ENCODE measurements at places on chromosomes 3 and 15. TPM values are rescaled to one million over a fixed set of nuclear protein-coding genes. Genes with fewer than 3 reads are reported as not detected.

Gene SPATA12
- not detected for total RNA-seq

Gene APBA2
- 12.1 TPM for total RNA-seq

Gene KLHDC8B
- total RNA-seq: 24.2 TPM

Gene ADAMTS17
- 0.28 TPM for total RNA-seq

Gene RBP2
- total RNA-seq: not detected

Gene BNC1
- 5.8 TPM for total RNA-seq

Gene IL12A
- 1.2 TPM for total RNA-seq

Gene CELF6
- total RNA-seq: not detected

Gene LMAN1L
- total RNA-seq: not detected

Gene PLA2G4D
- under 0.01 TPM for total RNA-seq

Gene ROBO2
- under 0.01 TPM for total RNA-seq

Gene GOLGA8T
- 0.28 TPM for total RNA-seq

Gene SLC6A11
- under 0.01 TPM for total RNA-seq

Gene THPO
- 0.28 TPM for total RNA-seq

Gene PLSCR4
- 86.8 TPM for total RNA-seq

Gene DTWD1
- 29.7 TPM for total RNA-seq

Gene POLR2H
- total RNA-seq: 102 TPM

Gene ACP3
- total RNA-seq: under 0.01 TPM

Gene SNTN
- total RNA-seq: not detected

Gene CCDC13
- total RNA-seq: 0.19 TPM

Gene STRIT1
- not detected for total RNA-seq

Gene TRIM59
- total RNA-seq: 29.1 TPM

Gene PLS1
- total RNA-seq: 2.5 TPM

Gene FBN1
- 823 TPM for total RNA-seq

Gene CTXN2
- not detected for total RNA-seq

Gene CGNL1
- 3.1 TPM for total RNA-seq

Gene ANKRD34C
- total RNA-seq: not detected

Gene BTLA
- total RNA-seq: not detected

Gene CFAP20DC
- 2.0 TPM for total RNA-seq

Gene EXD1
- not detected for total RNA-seq

Gene HHLA2
- total RNA-seq: under 0.01 TPM

Gene VPS39
- 37.6 TPM for total RNA-seq

Gene TMEM212
- not detected for total RNA-seq

Gene SUCNR1
- 6.7 TPM for total RNA-seq

Gene DPPA2
- total RNA-seq: not detected

Gene STAB1
- 2.9 TPM for total RNA-seq

Gene CRABP1
- total RNA-seq: not detected

Gene EPHB3
- 3.1 TPM for total RNA-seq

Gene ATP2B2
- total RNA-seq: not detected

Gene FETUB
- not detected for total RNA-seq

Gene SPTSSB
- total RNA-seq: under 0.01 TPM

Gene ACTRT3
- 3.1 TPM for total RNA-seq

Gene DISP2
- total RNA-seq: under 0.01 TPM
